ENCODE measurements at places on chromosomes 3 and 15.

GRCh38 chr15:49196856-49197255, 26.8 kb downstream of the GALK2 start:
- no peak for DNase-seq

GRCh38 chr3:197595470-197596185, 39.9 kb upstream of the BDH1 start:
- no peak for DNase-seq

- no peak for DNase-seq
These were observed 17.9 kb downstream of the SHF start for GRCh38 chr15:45169608-45170480.

DNA sequence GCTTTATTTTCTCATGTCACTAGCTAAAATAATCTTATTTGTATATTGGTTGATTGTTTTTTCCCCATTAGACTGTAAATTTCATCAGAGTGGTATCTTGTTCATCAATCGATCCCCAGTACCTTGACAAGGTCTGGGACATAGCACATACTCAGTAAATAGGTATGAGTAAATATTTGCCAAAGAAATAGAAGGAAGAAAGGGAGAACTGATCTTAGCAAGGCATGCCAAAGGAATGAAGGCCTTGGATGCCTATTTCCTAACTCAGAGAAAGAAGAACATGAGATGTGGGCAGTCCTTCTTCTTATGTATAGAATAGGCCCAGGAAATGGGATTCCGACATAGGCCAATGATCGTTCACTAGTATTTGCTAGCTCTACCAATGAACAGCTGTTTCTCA, 54.7 kb downstream of the ISL2 start:
- no peak for DNase-seq

DNA sequence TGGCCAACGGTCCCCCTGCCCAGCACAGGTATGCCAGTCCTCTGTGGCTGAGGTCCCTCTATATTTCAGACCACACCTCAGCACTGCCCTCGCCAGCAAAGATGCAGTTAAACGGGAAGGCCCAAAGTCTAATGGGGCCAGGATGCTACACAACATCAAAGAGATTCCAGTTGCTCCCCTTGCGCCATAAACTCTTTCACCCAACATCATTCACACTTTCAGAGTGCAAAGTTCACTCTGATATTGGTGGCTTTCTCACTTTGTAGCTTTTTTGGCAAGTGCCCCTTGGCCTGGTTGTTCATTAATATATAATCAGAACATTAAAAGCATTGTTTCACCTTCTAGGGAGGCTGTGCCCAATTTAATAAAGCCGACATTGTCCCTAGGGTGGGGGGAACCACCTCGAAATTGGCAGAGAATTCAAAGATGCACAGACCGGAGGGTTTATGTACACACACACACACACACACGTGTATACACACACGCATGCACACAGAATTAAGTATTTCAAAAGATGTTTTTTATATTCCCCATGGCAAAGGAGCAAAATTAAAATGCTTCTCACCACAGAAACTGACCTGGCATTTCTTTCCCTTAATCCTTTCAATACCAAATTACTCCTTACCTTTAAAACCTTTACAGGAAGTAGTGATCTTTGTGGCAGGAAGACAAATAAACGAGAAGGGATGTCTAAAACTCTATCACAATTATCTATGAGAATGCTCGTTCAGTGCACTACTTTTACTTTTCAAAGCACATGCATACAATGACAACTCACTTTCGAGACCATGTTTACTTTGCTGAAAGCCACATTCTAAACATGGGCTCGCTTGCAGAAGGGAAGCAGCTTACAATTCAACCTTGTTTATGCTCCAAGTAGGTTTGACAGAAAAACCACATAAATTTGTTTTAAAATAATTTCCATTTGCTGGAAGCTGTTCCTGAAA, 19.5 kb downstream of the LRIG1 start:
- no peak for DNase-seq

DNA sequence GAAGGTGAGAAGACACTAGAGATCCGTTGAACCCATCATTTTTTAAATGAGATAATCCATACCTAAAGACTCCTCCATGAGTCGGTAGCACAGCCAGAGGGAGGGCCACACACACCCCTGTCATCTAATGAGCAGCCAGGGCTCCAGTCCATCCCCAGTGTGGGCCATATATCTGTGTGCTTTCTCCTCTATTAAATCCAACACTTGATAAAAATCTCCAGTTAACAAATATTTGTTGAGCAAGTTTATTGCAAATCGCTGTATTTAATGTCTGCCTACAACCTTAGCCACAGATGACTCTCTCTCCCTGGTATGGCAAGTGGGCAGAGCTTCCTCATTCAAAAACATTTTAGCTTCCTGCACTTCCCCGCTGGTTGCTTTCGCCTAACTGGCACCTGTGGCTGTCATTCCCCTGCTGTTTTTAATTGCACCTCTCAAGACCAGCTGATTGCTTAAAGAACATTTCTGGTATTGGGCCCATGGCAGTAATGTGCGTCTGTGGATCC, 82.8 kb downstream of the SMAD3 start:
- no peak for DNase-seq

GRCh38 chr3:56822501-56822900, 20.8 kb upstream of the ARHGEF3 start:
- DNase-seq: no peak

DNA sequence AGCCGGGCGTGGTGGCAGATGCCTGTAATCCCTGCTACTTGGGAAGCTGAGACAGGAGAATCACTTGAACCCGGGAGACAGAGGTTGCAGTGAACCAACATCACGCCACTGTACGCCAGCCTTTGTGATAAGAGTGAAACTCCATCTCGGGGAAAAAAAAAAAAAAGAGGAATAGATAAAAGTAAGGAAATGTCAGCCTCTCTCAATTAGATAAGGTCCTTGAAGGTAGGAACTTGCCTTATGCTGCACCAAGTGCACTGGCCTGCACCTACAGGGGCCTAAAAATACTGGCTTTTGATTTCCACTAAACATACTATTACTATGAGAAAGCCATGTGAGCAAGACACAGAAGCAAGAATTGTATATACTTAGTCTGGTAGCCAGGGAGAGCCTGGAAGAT, 7.1 kb downstream of the RAF1 start:
- no peak for DNase-seq

DNA sequence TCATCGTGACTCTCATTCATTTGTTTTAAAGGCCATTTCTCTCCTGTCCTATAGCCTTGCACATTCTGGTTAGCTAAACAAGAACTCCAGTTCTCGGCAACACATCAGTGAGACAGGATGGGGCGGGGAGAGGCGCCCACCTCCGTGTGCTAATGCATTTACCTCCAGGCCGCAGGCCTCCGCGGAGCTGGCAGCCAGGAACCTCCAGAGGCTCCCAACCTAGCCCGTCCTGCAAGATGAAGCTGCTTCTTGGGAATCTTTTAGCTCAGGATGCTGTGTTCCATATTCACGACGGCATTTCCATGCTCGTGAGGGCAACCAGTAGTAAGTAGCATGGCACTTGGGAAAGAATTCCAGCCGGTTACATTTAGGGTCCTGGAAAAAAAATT, 47.9 kb downstream of the RGMA start:
- no peak for DNase-seq

- DNase-seq: no peak
These were observed 9.9 kb upstream of the VILL start for GRCh38 chr3:37980462-37981347.

DNA sequence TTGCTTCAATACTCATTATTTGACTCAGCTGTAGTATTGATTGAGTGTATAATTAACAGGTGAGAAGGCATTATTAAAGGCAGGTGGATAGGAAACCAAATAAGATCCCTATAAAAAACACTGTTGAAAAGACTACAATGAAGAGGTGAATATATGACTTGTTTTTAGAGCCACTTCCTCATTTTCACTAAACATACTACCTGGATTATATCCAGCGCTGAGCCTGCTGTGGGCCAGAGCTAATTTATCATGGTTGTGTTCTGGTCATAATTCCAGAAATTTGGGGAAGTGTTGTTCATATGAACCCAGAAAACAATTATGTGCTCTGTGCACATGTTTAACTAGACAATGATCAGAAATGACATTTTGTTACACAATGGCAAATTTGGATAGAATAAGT, 235.3 kb upstream of the MME start:
- no peak for DNase-seq

GRCh38 chr15:74768099-74768770, 13.6 kb upstream of the CSK start:
- no peak for DNase-seq

GRCh38 chr3:123439806-123440580, 8.9 kb downstream of the ADCY5 start:
- DNase-seq: no peak

DNA sequence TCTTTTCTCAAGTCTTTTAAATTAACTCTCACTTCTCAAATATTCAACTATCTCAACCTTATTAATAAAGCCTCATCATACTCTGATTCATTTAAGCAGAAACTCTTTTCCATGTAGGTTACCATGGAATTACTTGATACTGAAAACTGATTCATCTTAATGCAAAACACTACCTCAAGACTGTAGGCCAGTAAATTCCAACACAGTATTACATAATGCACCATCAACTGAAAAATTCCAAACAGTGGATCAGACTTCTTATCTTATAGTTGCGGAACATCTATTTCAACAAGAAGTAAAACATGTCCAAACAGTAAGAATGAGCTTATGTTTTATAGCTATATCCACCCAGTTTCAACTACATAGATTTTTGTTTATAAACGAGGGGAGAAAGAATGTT, 124.5 kb downstream of the PEAK1 start:
- no peak for DNase-seq

GRCh38 chr3:179729981-179730380, 77.1 kb downstream of the USP13 start:
- DNase-seq: no peak

GRCh38 chr3:72490688-72491435, 357.4 kb downstream of the SHQ1 start:
- no peak for DNase-seq

- DNase-seq: no peak
These were observed 132.6 kb upstream of the LRRN1 start for GRCh38 chr3:3666664-3667063.

- no peak for DNase-seq
These were observed 281.3 kb downstream of the CLSTN2 start for GRCh38 chr3:140216249-140216648.

GRCh38 chr15:55816017-55816416, 73.1 kb upstream of the PRTG start:
- no peak for DNase-seq

- no peak for DNase-seq
These were observed 10.8 kb downstream of the ATP13A3 start for GRCh38 chr3:194475978-194476377.

- no peak for DNase-seq
These were observed 317 bp upstream of the MESP2 start for GRCh38 chr15:89775815-89776214.

DNA sequence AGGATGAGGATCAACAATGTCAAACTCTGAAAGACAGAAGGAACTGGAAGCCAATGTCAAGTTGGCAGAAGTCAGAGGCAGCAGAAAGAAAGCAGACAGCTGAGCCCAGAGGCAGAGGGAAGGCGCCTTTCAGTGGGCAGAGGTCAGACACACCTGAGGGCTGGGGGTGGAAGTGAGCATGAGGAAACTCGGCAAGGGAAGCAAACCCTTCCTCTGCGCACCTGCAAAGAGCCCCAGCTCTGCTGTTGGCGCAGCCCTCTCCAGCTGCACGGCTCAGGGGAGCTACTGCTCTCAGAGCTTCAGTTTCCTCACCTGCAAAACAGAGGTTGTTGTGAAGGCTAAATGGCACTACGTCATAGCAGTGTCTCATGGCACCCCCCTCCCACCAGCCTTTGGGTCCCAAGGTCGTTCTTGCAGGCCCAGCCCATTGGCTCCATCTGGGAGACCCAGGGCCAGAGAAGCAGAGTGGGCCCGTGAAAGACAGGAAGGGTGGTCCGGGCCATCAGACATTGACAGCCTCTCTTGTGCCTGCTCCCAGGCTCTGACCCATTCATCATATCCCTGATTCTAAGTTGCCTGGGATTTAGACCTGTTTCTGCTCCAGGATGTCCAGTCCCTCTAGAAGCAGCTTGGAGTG, 53.3 kb upstream of the SLC6A11 start:
- DNase-seq: no peak

DNA sequence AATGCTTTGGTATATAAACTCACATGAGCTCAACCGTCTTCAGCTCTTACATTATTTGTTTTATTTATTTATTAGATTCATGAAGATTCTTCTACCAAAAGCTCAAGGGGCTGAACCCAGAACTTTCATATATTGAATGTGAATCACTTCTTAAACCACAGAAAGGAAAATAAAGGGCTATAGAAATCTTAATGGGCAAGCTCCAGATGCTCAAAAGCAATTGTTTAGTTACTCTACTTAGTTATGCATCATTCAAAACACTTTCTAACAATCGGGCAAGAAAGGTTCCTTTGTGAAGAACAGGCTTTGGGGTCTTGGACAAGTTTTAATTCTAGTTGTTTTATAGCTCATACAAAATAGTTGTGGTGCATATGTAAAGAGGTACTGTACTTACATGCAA, 380.2 kb downstream of the TIGIT start:
- no peak for DNase-seq

- no peak for DNase-seq
These were observed 665 bp downstream of the FRMD4B start for GRCh38 chr3:69385123-69385722.

- no peak for DNase-seq
These were observed 455.9 kb upstream of the NR2F2 start for GRCh38 chr15:95874637-95875036.

- no peak for DNase-seq
These were observed 218.8 kb downstream of the CLSTN2 start for GRCh38 chr3:140153736-140154135.

DNA sequence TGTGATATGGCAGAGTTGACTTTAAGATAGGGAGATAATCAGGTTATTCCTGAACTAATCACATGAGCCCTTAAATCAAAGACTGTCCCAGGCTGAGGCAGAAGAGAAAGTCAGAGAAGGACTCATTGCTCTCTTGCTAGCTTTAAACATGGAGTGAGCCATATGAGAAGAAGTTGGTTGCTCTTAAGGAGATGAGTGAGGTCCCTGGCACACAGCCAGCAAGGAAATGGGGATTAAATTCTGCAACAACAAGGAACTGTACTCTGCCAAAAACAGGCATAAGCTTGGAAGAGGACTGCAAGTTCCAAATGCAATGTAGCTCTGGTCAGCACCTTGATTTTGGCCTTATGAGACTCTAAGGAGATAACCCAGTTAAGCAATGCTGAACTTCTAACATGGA, 457.0 kb downstream of the PLOD2 start:
- DNase-seq: no peak

- DNase-seq: no peak
These were observed 19.2 kb downstream of the RBP2 start for GRCh38 chr3:139457066-139457465.

GRCh38 chr15:37789881-37790280, 144.6 kb upstream of the TMCO5A start:
- no peak for DNase-seq

Data from cortex of kidney (tissue), 1 donor.